ENCODE measurements at places on chromosomes 7 and 10.

- DNase-seq: peak; percentile 70
Measured at GRCh38 chr7:149883452-149883861, 9.7 kb downstream of the ATP6V0E2 start.

- DNase-seq: no peak
Measured at GRCh38 chr10:101967713-101968112, 88.3 kb downstream of the ARMH3 start.

GRCh38 chr7:157622408-157623205 is 285.8 kb downstream of the DNAJB6 start:
- no peak for DNase-seq

- DNase-seq: no peak
Measured at GRCh38 chr7:12623223-12623622, 52.7 kb downstream of the SCIN start.

GRCh38 chr10:116194061-116194460 is 78.9 kb downstream of the GFRA1 start:
- no peak for DNase-seq

DNA sequence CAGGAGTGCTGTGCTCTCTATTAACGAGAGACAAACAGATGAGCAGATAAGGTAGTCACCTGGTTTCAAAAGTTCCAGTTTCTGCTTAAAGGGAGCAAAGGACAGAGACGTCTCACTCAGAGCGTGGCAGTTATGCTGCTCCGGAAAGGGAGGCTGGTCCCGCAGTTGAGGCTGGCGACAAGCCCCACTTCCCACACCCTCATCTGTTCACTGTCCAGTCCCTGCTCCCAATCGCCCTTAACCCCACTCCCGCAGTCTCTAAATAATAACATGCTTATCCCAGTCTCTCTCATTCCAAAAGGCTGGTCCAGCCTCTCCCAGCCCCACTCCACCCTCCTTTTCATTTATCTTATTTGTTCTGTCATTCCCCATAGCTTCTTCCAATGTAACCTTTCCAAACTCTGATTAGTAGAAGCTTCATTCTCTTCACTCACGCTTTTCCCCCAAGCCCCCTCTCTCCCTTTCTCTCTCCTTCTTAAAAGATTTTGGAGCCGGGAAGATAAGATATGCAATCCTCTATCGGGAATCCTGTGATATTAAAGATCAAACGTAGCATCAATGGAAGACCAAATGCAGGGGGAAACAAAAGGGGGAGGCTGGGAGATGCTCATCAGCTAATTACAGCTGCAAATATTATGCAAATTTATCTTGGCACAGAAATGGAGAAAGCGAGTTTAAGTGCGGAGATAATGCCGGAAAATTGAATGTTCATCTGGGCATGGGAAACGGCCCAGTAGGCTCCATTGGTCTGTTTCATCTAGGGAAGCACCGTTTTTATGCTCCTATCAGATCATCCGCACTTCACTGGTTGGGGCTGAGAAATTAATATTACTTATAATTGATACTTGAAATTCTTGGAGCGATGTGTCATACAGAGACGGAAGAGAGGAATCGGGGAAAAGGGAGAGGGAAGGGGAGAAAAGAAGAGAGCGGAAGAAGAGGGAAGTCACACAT is 16.3 kb upstream of the GATA3 start:
- DNase-seq: peak; percentile 29

DNA sequence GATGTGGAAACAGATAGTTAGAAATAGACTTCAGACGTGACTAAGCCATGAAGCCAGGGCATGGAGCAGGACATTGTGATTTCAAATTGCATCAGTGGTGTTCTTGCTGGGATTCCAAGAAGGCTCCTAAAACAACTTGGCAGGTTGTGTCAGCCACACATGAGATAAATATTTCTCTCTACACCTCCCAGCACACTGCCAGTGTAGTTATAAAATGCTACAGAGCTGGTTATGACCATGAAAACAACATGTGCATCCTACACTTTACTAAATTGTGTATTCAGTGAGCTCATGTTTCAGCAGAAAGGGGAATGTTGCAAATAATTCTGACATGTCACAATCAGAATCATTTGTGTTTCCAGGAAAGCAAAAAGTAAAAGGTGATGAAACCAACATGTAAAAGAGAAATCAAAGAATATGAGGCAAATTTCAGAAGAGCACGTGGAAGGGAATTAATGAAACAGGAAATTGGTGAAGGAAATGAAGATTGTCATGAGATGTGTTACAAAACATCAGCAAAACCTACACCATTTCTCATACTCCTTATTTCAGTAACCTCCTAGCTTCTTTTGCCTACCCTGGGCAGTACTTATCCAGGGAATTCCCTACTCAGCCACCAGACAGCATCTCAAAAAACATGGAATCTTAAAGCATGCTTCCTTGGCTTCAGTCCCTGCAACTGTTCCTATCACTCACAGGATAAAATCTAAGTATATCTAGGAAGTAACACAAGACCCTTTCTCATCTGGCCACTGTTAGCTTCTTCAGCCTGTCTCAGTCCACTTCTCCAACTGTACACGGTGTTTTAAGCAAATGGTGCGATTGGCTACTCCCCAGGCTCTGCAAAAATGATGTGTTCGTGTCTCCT is 5.8 kb upstream of the CYP3A7 start:
- no peak for DNase-seq

DNA sequence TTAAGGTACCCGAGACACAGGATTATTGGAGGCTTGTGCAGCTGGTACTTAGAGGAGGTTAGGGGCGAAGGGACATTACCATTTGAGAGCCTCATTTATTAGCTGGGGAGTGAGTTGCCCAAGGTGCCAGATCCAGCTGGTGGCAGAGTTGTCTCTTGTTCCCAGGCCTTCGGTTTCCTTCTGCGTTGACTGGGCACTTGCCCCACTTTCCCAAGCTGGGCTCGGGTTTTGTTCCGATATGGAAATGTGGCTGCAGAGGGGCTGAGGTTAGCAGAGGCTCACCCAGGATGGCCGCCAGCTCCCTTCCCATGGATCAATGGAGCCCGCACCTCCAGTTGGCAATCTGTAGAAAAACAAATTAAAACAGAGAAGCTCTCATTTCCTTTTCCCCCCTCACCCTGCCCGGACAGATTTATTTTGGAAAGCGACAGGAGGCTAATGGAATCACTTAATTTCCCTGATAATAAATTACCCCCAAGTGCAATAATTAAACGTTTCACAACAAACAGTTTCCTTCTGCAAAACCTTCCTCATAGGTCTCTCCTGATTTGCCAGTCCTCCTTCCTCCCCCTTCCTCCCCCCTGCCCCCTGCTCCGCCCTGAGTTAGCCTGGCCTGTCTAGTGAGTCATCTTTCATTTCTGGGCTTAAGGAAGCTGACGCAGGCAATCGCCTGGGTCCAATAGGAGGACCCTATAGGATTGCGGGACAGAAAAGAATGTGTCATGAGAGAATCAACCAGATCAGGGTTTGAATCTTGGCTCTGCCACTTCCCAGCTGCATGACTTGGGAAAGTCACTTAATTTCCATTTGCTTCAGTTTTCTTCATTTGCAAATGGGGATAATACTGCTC is 51.7 kb downstream of the ADRA2A start:
- DNase-seq: no peak

- no peak for DNase-seq
Measured at GRCh38 chr7:132080967-132081668, 495.2 kb downstream of the PLXNA4 start.

DNA sequence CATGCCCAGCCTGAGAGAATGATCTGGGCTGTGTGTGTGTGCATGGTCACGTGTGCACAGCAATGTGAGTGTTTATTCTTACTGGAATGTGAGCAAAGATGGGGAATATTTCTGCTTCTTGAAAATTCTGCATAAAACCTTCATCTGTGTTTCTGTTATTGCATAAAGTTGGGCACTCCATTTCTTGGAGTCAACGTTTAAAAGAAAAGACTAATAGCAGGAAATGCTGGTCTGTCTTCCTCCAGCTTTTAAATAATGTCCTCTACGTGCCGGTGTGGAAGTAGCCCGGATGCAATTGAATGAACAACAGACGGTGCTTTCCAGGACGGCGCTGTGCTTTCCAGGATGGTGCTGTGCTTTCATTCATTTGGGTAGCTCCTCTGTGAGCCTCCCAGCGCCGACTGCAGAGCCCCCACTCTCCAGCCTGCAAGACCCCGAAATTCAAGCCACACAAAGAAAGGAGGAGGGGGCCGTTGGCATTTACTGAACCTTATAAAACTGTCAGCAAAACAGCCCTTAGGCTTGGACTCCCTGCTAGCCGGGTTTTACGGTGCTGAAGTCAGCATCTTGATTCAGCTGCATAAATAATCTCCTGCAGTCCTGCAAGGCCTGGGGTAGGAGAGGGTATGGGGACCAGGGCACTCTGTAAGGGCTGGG is 158.2 kb upstream of the PRKCQ start:
- DNase-seq: no peak

DNA sequence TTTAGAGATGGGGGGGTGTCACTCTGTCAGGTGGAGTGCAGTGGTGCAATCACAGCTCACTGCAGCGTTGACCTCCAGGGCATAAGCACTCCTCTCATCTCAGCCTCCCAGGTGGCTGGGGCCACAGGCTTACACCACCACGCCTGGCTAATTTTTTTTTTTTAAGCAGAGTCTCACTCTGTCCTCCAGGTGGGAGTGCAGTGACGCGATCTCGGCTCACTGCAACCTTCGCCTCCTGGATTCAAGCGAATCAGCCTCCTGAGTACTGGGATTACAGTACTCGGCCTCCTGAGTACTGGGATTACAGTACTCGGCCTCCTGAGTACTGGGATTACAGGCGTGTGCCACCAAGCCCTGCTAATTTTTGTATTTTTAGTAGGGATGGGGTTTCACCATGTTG is 23.6 kb upstream of the PPIA start:
- DNase-seq: no peak

DNA sequence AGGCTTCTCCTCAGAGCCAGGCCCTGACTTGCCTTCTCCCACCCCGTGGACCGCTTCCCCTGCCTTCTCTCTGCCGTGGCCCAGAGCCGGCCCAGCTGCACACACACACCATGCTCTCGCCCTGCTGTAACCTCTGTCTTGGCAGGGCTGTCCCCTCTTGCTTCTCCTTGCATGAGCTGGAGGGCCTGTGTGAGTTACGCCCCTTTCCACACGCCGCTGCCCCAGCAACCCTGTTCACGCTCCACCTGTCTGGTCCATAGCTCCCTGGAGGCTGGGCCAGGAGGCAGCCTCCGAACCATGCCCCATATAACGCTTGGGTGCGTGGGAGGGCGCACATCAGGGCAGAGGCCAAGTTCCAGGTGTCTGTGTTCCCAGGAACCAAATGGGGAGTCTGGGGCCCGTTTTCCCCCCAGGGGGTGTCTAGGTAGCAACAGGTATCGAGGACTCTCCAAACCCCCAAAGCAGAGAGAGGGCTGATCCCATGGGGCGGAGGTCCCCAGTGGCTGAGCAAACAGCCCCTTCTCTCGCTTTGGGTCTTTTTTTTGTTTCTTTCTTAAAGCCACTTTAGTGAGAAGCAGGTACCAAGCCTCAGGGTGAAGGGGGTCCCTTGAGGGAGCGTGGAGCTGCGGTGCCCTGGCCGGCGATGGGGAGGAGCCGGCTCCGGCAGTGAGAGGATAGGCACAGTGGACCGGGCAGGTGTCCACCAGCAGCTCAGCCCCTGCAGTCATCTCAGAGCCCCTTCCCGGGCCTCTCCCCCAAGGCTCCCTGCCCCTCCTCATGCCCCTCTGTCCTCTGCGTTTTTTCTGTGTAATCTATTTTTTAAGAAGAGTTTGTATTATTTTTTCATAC is 38.0 kb downstream of the LIMK1 start:
- no peak for DNase-seq

- DNase-seq: no peak
Measured at GRCh38 chr7:150439967-150440366, 10.5 kb upstream of the GIMAP8 start.

GRCh38 chr10:79314761-79315601 is 32.3 kb upstream of the PPIF start:
- DNase-seq: no peak

DNA sequence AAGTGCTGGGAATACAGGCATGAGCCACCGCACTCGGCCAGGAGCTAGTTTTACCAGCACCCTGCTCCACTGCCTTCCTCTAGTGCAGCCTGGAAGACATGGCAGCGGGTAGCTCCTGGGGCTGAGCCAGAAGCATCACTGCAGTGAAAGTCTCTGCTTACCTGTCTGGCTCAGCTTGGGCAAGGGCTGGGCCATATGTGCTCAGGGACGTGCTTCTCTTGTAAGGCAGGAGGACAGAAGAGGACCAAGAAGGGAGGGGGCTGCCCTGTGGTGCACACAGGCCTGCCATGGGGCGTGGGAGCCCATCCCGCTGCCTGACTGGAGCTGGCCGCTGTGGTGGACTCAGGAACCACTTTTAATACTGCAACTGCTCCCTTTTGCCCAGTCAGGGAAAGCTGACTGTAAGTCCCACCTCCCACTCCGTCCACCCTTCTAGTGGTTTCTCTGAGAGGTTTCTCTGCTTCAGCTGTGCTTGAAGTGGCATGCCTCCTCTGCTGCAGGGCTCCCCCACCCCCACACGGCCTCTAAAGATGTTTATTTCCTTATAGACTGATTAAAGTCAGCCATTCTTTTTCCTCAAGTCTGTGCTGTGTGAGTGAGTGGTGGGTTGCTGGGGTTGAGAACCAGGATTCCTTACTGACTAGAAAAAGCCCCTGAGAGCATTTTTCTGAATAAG is 25.3 kb upstream of the C10orf95 start:
- no peak for DNase-seq

GRCh38 chr7:153088601-153089000 is 329.0 kb downstream of the ACTR3B start:
- DNase-seq: no peak
